Stimulated activated CD8-positive, alpha-beta memory T cell treated with anti-CD3 and anti-CD28 coated beads, Interleukin-2, amount 100 ng/mL, for 1 hour (primary cell): ENCODE measurements at places on chromosomes 2 and 18.

DNA sequence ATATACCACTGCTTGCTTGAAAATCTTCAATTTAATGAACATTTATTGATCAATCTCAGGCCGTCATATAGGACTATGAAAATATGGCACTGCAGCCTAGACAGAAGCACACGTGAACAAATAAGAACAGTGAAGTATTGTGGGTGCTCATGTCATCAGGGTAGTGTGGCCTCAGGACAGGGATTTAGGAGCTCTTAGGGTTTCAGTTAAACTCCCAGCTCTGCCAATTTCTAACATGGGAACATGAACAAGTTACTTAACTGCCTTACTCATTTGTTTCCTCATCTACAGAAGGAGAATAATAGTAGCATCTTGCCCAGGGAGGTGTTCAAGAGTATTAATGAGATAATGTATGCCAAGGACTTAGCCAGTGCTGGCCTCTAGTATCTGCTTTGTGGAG is 146.0 kb upstream of the MAP3K20 start:
- DNase-seq = no peak

DNA sequence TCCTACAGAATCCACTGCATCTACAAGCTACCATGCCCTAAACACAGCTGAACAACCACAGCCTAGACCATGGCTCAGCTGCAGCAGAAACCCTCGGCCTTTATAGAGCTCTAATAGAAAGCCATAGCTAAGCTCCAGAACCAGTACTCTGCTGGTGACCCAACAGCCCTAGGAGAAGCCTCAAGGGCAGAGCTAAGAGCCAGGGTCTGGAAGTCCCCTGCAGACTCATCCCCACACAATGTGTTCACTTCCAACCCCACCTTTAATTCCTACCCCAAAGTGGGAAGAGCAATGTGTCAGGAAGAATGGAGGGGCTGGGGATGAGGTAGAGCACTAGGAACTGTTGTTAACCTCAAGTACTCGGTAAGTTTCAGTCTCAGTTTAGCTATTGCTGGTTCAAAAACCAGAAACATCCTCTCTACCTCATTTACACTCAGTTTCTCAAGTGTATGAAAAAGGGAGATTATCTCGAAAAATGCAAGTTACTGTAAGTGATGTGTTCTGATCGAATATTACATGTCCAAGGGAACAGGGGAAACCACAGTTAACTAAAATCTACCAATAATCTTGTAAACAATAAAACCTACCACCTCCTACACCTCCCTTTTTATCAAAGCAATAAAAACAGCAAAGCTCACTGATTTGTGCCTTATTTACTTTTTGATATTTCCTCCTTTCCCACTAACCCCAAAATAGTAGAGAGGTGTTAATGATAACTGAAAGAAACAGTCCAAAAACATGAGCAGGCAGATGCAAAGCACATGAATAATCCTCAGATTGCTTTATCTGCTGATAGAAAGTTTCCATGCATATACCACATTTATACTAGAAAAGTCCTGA is 36.2 kb downstream of the THADA start:
- no peak for DNase-seq

- no peak for DNase-seq
These were observed 323.4 kb upstream of the EPHA4 start for GRCh38 chr2:221895366-221896121.

- no peak for DNase-seq
These were observed 64.7 kb downstream of the SKA1 start for GRCh38 chr18:50439460-50440015.

- peak; percentile 59 for DNase-seq
These were observed 22.7 kb upstream of the PDIA6 start for GRCh38 chr2:10835052-10835970.

- no peak for DNase-seq
These were observed 100.8 kb downstream of the LRP1B start for GRCh38 chr2:142029974-142030373.

DNA sequence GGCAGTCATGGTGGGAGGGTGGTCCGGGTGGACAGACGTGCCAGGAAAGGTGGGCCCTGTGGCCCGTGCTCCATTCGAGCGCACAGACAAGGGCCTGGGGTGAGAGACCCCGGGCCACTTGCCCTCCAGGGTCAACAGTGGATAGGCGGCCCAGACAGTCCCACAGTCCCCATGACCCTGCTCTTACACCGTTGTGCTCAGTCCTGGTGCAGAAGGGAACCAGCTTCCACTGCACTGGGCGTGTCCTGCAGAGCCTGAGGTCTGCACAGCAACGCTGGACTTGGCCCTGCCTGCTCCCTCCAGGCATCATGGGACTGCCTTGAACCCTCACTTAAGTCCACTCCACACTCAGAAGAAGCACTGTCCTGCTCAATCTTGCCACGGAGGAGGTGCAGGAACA is 52.0 kb downstream of the PXDN start:
- DNase-seq = no peak

GRCh38 chr2:200322607-200323006 is 16.1 kb downstream of the SPATS2L start:
- DNase-seq = no peak
